ENCODE measurements at places on chromosomes 1 and 21.

GRCh38 chr21:17798796-17799195 is 20.4 kb downstream of the C21orf91 start:
- no peak for DNase-seq

- peak; percentile 72 for DNase-seq
Observed at GRCh38 chr1:234987415-234988154, 141.1 kb downstream of the TOMM20 start.

- DNase-seq = no peak
Observed at GRCh38 chr1:19517017-19517416, 31.7 kb upstream of the CAPZB start.

- no peak for DNase-seq
Observed at GRCh38 chr1:65804584-65804983, 11.9 kb downstream of the PDE4B start.

DNA sequence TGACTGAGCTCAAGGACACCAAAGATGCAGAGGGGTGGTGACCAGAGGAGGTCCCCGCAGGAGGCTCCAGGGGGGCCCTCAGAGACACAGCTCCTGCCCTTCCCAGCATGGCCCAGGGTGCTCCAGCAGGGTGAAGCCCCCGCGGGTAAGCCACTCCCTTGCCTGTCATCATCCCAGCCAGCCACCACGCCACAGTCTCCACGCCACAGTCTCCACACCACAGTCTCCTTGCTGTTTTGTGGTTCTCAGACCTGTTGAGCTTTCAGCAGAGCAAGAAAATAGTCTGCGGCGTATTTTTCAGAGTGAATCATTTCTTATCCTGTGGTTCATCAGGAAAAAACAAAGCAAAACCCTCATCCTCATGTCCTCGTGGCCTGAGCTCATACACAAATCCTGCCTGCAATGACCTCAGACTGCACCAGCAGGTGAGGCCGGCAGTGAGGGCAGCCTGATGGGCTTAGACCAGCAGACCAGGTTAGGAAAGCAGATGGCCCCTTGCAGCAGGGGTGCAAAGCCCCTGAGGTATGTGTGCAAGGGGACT is 25.7 kb upstream of the ABCG1 start:
- DNase-seq = no peak

- no peak for DNase-seq
Observed at GRCh38 chr1:241560146-241560848, 28.1 kb downstream of the KMO start.

DNA sequence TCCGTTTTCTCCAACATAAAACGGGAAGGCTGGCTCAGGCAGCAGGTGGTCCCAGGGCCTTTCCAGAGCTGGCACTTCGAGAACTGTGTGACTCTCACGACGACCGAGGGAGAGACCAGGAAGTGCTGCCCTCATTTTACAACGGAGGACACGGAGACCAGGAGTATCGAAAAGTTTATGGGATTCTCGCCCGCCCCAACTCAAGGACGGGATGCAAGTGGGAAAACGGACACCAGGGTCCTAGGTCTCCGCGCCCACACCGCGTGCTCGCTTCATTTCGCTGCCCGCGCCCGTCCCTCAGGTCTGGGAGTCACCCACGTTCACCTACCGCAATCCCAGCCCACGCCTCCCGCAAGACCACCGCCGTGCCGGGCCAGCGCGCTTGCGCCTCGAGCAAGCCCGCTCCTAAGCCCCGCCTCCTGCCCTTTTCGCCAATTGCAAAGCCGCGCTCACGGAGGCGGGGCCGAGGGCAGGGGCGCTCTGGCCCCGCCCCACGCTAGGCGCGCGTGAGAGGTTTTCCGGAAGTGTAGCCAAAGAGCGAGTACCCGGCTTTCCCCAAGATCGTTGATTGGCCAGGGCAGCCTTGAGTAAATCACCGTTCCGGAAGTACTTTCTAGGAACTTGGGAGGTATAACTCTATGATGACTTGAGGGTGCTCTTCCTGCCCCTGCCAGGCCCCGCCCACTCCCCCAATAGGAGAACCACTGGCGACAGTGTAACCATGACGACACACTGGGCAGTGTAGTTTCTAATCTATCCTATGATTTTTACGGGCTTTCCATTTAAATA is at the start of gene PARS2:
TSS of gene PARS2 (minus strand) at position 391 of the 789 bp plus-strand sequence. CDS start 5,362 bp downstream, outside the sequence.
- peak; percentile 100 for DNase-seq

DNA sequence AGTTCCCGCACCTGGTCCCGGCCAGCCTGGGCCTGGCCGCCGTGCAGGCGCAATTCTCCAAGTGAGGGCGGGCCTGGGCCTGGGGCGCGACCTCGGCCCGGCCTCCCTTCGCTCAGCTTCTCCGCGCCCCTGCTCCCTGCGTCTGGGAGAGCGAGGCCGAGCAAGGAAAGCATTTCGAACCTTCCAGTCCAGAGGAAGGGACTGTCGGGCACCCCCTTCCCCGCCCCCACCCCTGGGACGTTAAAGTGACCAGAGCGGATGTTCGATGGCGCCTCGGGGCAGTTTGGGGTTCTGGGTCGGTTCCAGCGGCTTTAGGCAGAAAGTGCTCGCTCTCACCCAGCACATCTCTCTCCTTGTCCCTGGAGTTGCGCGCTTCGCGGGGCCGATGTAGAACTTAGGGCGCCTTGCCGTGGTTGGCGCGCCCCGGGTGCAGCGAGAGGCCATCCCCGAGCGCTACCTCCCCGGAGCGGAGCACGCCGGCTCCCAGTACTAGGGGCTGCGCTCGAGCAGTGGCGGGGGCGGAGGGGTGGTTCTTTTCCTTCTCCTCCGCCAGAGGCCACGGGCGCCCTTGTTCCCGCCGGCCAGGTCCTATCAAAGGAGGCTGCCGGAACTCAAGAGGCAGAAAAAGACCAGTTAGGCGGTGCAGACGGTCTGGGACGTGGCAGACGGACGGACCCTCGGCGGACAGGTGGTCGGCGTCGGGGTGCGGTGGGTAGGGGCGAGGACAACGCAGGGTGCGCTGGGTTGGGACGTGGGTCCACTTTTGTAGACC is 1.2 kb downstream of the OLIG1 start:
- DNase-seq = no peak

DNA sequence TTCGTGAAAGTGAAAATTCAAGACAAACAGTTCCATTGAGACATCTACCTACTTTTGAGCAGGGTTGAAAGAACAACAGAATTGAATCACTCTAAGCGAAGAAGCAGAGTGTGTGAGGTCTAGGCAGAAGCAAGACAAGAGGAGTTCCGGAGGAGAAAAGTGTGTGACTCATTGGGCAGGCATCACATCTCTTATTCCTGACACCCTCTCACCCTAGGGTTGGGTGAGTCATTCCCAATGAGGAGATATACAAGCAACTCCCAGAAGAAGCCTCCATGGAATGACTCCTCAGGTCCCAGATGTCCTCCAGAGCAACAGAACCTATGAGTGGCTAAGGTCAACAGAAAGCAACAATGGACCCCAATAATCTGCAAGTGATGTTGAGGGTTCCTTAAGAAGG is 138.1 kb downstream of the TPR start:
- DNase-seq = peak; percentile 79

DNA sequence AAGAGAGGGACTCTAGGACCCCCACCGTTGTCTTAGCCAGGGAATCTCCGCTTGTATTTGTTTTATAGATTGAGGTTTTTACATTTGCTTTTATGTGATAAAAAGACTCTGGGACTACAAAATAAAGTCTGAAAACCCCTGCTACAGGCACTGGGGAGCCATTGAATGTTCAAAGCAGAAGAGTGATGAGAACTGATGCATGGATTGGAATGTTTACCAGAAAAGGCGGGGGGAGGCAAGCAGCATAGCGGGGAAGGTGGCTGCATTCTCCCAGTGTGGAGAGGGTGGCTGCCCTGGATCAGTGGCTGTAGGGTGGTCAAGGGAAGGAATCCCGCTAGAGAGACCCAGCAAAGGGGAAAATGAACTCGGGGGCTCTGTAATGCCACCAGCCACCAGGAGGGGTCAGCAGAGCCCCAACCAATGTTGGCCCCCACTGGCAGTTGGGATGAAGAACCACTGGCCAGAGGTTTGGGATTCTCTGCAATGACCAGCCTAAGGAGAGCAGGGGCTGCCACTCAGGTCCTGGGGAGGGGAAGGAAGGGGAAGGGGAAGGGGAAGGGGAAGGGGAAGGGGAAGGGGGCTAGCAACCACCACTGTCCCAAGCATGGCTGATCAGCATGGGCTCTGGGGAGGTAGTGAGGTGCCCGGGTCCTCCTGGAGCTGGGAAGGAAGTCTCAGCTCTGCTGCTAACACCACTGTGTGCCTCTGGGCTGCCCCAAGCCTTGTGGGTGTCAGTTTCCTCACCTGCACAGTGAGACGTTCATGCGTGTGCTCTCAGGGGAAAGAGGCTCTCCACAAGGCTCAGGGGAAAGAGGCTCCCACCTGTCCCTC is 19.2 kb upstream of the PEF1 start:
- DNase-seq = no peak

- DNase-seq = no peak
Observed at GRCh38 chr1:184624626-184625025, 130.0 kb downstream of the EDEM3 start.

DNA sequence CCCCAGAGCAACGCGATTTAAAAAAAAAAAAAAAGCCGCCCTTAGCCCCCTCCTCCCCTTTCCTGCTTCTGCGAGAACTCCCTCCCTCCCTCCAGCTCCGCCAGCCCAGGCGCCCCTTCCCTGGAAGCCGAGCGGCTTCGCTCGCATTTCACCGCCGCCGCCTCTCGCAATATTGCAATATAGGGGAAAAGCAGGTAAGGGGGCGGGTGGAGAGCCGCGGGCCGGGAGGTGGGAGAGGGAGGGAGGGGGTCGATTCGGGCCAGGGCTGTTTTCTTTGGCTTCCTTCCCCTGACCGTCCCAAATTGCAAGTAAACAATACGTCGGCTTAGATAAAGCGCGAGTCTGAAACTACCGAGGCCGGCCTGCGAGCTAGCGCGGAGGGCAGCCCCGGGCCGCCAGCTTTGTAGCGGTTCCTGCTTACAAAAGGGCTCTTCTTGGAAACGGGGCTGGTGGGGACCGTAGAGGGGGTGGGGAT is 408 bp downstream of the LMO4 start:
- DNase-seq = no peak

- DNase-seq = no peak
Observed at GRCh38 chr1:151668090-151668489, 48.5 kb downstream of the CELF3 start.

DNA sequence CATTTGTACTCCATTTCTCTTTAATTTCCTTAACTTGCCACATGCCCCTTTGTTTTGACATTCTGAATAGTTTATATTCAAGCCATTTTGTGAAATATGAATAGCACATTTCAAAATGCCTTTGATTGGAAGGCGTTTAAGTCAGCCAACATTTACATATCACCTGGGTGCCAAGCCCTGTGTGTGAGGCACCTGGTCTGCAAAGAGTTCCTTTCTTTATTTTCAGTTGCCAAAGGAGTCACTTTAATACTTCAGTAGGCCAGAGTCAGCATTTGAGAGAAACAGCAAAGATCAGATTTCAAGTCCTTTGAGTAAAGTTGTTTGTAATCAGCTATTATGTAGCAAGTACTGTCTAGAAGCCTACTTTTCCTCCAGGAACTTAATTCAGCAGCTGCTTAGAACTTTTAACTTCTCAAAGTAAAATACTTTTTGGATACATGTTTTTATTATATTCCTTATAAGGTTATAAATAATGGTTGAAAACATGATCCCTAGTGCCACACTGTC is 70.8 kb downstream of the DTL start:
- no peak for DNase-seq

- DNase-seq = no peak
Observed at GRCh38 chr21:34200288-34200905, 127.0 kb downstream of the MRPS6 start.

DNA sequence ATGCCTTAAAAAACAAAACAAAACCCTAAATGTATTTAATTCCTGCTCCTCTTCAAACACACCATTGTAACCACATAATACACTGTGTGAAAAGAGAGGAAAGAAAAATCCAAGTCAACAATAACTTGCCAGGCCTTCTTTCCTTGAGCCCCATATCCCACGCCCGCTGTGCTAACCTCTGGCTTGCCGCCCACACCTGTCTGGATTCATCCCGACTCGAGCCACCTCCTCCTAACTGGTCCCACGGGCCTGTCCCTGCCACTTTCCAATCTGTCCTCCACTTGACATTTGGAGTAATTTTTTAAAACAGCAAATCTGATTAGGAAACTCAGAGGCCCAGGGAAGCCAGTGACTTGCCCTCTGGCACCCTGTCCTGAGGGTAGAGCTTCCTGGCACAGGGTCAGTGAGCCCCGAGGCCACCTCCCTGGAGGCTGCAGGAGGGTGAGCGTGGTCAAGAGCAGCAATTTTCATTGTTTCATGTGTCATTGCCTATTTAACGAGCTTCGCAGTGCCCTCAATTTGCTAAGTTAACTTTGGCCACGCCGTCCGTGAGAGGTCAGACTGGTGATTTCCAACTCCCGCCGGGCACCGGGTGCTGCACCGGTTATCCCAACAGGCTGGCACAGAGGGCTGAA is 54.1 kb downstream of the B3GALT5 start:
- no peak for DNase-seq

DNA sequence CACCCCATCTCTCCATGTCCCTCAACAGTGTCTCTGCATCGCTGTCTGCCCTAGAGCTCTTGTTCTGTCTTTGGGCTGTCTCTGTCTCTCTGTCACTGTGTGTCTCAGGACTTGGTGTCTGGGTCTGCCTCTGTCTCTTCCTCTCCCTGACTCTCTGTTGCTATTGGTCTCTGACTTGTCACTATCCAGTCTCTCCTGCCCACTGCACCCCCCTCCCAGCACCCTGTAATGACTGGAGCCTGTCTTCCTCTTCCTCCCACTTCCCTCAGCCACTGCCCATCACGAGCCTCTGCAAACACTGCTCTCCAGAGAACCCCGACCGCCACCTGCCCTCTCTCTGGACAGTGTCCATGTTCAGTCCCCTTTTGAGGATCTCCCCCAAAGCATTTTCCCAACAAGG is 12.1 kb downstream of the PEAR1 start:
- DNase-seq = no peak

DNA sequence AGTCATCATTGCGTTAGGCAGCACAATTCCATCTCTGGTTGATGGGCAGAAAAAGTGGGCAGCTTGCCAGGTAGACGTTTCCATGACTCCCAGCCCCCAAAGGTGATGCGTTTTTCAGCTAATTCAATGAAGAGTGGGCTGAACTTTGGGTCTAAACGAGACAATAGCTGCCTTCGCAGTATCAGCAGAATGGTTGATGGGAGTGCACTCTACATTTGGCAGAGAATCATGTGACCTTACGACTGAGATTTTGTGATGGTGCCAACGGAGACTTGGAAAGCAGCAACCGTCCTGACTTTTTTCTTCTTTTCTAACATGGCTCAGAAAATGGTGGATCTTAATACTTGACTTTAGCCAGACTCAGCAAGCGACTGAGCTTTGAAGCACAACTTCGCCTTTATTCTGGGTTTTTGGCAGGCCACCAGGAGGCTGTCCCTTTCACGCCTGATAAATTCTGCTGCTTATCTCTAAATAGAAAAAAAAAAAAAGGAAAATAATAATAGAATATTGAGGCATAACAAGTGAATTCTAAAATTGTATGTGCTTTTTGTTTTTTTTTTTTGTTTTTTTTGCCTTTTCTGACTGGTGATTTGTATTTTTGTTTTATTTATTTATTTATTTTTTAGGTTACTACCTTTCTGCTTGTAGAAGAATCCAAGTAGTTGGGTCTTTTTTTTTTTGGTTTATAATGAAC is 804.8 kb downstream of the USP25 start:
- no peak for DNase-seq

GRCh38 chr1:1061682-1062345 is 12.3 kb downstream of the RNF223 start:
- DNase-seq = no peak

Measured in fibroblast of skin of left quadriceps (primary cell).